ENCODE measurements at places on chromosomes 7 and 10.

DNA sequence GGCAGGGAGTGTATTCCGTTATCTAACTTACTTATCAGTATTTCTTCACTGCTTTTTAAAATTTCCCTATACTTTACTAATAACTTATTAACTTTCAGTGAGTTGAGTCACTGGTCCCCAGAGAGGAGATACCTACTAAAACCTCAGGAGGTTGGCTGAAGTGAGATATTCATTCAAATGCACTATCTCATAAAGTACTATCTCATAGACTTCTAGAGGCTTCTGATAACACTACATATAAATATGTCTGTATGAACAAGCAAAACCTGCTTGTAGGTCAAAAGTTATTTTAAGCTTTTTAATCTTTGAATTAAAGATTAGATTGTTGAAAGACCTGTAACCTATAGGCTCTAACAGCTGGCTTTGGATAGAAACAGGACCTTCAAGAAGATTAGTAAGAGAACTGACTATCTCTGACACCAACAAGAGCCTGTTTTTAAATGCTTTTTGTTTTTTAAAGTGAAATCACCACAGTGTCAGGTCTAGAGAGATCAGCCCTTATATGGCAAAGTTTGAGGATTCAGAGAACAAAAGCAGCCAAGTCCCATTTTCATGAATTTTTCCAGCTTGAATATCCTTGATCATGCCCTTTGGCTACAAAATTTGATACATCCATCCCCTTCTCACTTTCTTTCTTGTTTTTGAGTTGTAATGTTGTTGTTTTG is 242.2 kb downstream of the ARL4A start:
- no peak for DNase-seq

- no peak for DNase-seq
These were observed 123.2 kb downstream of the NRP1 start for GRCh38 chr10:33211106-33211878.

GRCh38 chr10:47269294-47269693 is 30.7 kb upstream of the GDF10 start:
- DNase-seq, result no peak

- no peak for DNase-seq
These were observed 38.0 kb upstream of the CAV2 start for GRCh38 chr7:116461500-116461899.

- DNase-seq, result no peak
These were observed 69.2 kb upstream of the AHR start for GRCh38 chr7:17229228-17229627.

DNA sequence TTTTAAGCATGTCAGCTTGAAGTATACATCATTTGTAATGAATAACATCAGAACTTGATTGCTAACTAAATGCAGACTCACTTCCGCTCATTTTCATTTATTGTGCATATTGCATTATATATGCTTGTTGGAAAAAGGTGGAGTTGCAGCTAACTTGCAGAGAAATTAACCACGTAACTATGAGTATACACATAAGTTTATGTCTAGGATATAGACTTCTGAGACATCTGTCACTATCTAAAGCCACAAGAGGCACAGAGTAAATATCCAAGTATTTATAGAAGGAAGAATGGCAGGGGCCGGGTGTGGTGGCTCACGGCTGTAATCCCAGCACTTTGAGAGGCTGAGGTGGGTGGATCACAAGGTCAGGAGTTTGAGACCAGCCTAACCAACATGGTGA is 47.3 kb downstream of the TNPO3 start:
- DNase-seq, result no peak

DNA sequence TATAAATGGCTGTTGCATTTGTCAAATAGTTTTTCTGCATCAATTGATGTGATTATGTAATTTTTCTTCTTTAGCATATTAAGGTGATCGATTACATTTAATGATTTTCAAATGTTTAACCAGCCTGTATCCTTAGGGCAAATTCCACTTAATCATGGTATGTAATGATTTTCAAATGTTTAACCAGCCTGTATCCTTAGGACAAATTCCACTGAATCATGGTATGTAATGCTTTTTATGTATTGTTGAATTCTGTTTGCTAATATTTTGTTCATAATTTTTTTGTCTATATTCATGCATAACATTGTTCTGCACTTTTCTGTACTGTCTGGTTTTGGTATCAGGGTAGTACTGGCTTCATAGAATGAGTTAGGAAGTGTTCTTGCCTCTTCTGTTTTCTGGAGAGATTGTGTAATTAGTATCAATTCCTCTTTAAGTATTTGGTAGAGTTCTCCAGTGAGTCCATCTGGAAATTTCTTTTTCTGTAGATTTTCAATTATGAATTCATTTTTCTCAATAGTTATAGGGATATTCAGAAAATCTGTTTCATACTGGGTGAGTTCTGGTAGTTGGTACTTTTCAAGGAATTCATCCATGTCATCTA is 393.2 kb upstream of the FOXK1 start:
- DNase-seq, result no peak

DNA sequence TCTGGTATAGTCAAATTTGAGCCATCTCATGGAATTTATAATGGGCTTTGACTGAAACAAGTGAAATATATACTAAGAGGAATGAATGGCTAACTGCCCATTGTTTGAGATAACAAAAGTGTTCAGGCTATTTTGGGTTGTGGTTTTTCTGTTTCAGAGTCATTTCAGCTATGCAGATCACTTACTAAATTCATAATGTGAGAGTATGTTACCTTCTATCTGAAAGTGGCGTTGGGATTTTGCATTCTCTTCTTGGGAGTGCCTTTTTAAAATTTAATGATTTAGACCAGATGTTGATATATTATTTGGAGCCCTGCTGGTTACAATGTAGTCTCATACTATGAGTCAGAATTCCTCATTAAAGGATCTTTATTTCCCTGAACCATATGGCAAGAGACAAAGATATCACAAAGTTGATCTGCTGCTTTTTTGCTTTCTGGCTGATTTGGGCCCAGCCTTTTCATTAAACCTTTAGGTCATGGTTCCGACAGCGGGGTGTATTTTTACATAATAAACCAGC is 10.4 kb downstream of the VCL start:
- peak; percentile 54 for DNase-seq

GRCh38 chr7:90660819-90661218 is 64.7 kb downstream of the CDK14 start:
- DNase-seq, result no peak

- DNase-seq, result no peak
These were observed 5.0 kb downstream of the LRRC27 start for GRCh38 chr10:132336919-132337407.

DNA sequence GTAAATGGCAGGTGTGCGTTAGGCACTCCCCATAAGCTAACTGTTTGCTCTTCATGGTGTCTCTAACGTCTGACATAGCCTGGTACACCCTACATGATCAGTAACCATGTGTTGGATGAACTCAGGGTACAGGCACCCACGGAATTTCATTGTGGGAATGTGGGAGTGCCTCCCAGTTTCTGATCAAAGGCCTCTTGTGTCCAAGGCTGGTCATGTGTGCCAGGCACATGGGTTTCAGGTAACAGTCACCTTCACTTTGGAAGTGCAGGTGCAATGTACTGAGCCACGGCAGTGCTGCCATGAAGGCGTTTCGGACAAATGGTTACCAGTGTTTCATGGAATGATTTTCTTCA is 298.3 kb downstream of the DNAJB6 start:
- no peak for DNase-seq

GRCh38 chr10:14617852-14618251 is 156.8 kb downstream of the FAM107B start:
- no peak for DNase-seq

- no peak for DNase-seq
These were observed 11.9 kb downstream of the TMEM120A start for GRCh38 chr7:75982306-75983064.

GRCh38 chr7:69880840-69881239 is 282.6 kb downstream of the AUTS2 start:
- DNase-seq, result no peak

DNA sequence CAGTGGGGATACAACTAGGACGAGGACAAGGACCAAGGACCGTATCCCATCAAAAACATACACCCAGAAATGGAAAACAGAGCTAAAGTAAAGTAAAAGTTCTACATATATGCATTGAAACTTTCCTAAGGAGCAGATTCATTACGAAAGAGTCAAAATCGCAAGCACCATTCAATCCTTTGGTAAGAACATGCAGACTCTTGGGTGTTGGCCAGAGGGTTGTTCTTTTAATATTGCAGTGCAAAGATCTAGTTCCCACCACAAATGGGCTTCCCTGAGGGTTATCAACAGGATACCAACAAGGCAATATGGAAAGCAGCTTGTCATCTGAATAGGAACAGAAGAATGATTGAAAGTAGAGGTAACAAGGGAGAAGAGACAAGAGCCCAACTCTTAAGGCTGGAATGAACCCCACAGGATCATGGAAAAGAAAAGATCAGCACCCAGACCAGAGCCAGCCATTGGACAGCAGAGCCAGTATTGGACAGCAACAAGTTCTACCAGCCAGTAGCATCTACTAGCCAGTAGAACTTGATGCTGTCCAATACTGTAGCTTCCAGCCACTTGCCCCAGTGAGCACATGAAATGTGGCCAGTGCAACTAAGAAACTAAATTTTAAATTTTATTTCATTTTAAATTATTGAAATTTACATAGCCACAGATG is 66.0 kb downstream of the OSBPL3 start:
- DNase-seq, result no peak

GRCh38 chr10:2210088-2210487 is 472.8 kb upstream of the ADARB2 start:
- no peak for DNase-seq

DNA sequence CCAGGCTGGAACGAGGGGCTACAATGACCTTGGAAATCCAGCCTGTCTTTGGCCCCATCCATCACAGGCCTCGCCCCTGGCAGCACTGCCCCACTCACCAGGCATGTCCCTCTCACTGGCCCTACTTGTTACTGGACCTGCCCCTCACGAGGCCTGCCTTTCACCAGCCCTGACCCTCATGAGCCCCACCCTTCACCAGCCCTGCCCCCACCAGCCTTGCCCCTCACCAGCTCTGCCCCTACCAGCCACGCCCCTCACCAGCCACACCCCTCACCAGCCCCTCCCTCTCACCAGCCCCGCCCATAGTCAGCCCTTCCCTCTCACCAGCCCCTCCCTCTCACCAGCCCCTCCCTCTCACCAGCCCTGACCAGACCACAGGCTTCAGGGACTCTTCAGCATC is 57.8 kb downstream of the COL26A1 start:
- DNase-seq, result no peak

DNA sequence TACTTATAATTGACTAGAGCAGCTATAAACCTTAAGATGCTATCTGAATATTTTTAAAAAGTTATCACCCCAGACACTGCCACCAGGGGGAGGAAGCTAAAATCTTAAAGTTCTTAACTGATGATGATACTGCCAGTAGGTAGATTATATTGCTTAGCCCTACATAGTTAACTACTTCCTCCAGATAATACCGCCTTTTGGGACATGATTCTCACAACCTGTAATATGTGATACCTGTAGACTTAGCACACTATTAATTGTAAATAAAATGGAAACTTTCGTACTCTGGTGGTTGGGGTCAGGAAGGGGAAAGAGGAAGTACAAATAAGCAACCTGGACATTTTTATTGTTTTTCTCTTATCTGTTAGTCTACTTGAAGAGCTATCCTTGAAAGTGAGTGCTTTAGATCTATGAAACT is 268.9 kb downstream of the ADK start:
- DNase-seq, result no peak

DNA sequence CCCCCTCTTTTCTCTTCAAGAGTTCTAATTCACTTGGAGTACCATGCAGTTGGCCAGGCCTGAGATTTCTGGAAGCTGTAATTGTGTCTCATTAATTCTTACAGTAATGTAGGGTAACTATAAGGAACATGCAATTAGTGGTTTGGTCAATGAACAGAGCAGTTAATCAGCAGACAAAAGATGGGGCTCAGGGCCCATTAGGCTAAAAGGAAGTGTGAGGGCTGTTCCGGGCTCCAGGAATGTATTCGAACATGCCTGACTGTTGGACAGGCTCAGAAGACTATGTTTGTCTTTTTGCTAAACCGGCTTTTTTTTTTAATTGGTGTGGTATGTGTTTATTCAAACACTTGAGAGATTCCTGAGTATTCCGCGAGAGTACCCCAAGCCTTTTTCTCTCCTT is 42.5 kb upstream of the FZD8 start:
- no peak for DNase-seq

Data from LoVo (cell line).